ENCODE measurements at places on chromosomes 2 and 18. TPM values are rescaled to one million over a fixed set of nuclear protein-coding genes. Genes with fewer than 3 reads are reported as not detected.

The PLCD4 gene
- total RNA-seq = 1.5 TPM

The SKOR2 gene
- total RNA-seq = not detected

The DCC gene
- total RNA-seq = 0.61 TPM

DNA sequence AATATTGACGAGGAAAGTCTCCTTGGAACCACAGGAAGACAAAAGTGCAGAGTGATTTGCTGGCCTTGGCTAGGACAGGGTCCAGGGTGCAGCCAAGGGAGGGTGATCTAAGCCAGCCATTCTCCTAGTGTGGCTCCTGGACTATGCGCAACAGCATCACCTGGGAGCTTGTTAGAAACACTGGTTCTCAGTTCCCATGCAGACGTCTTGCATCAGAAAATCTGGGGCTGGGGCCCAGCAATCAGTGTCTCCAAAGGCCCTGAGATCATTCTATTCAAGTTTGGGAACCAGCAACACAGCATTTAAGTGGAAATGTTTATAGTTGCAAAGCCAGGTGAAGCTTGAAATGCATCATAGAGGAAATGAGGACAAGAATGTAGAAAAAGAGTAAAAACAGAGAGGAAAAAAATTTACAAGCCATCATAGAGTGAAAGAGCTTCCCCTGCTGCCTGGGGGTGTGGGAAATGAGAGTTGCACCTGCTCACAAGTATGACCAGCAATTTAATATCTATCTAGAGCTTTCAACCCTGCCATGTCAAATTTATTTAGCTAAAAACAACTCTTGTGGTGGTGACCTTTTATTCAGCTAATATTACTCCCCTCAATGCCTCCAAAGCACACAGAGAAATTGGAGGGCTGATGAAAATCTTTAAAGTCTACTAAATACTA lies 54.4 kb upstream of the SEC11C start:
- no peaks in the 10 kb centered on the region for H3K36me3 ChIP-seq
- no peak for DNase-seq
- H3K27me3 ChIP-seq = peaks cover 3% of the 10 kb centered on the region
- no peak overlapping the region for H3K4me3 ChIP-seq

GRCh38 chr18:10269261-10269660 lies 185.2 kb upstream of the APCDD1 start:
- H3K4me1 ChIP-seq = no peaks in the 10 kb centered on the region
- DNase-seq = no peak
- peak overlapping the region; percentile 64 for H3K27ac ChIP-seq
- no peaks in the 10 kb centered on the region for H3K36me3 ChIP-seq

GRCh38 chr2:230591850-230592249 lies 120.8 kb upstream of the CAB39 start:
- no peaks in the 10 kb centered on the region for H3K36me3 ChIP-seq
- no peak overlapping the region for H3K4me3 ChIP-seq
- H3K27me3 ChIP-seq = no peaks in the 10 kb centered on the region
- H3K27ac ChIP-seq = no peak overlapping the region
- DNase-seq = no peak

DNA sequence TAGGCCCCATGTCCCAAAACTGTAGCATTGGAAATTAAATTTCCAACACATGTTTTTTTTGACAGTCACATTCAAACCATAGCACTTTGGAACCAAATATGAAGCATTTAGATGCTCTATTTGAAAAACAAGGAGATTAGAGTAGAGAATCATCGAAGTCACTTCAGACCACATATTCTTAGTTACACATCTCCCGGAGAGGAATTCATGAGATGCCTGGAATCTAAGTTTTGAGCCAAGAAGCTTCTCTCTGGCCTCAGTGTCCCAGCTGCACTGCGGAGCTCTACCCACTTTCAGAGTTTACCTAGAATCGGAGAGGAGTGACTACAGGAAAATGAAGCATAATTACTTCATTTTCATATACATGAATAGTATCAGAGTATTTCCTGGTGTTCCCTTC lies 385.9 kb downstream of the TNS1 start:
- H3K27ac ChIP-seq = no peak overlapping the region
- no peak for DNase-seq
- H3K4me3 ChIP-seq = no peak overlapping the region
- H3K27me3 ChIP-seq = no peaks in the 10 kb centered on the region

- peaks cover 40% of the 10 kb centered on the region for H3K4me1 ChIP-seq
- DNase-seq = no peak
- peak overlapping the region; percentile 98 for H3K27ac ChIP-seq
- no peaks in the 10 kb centered on the region for H3K27me3 ChIP-seq
- H3K4me3 ChIP-seq = no peak overlapping the region
These were observed 10.9 kb downstream of the TMBIM1 start for GRCh38 chr2:218281449-218281848.

GRCh38 chr2:218555527-218555926 lies 12.6 kb downstream of the USP37 start:
- no peaks in the 10 kb centered on the region for H3K27me3 ChIP-seq
- no peaks in the 10 kb centered on the region for H3K4me1 ChIP-seq
- H3K4me3 ChIP-seq = no peak overlapping the region
- no peak for DNase-seq

Measured in left lung (tissue), 14 donors.